ENCODE measurements at places on chromosomes 2 and 18. TPM values are rescaled to one million over a fixed set of nuclear protein-coding genes. Genes with fewer than 3 reads are reported as not detected.

GRCh38 chr2:179479947-179480346 lies 215.3 kb upstream of the SESTD1 start:
- no peak for DNase-seq

DNA sequence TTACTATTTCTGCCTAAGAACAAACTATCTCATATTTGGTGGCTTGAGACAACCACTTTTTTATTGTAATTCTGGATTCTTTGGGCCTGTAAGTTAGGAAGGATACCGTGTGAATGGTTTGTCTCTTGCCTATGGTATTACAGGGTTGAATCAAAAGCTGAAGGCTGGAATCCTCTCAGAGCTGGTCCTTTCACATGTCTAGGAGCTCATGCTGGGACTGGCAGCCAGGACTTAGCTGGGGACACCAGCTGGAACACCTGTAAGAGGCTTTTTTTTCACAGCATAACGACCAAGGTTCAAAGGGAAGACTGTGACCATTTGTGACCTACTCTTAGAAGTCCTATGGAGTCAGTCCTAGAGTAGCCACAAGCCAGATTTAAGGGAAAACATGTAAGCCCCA lies 226.3 kb downstream of the ZNF804A start:
- no peak for DNase-seq

Gene LBX2
- total RNA-seq, result 4.8 TPM

Gene SPC25
- 7.0 TPM for total RNA-seq

Gene MC2R
- not detected for total RNA-seq

Measured in HT-29 (cell line).